Neuronal stem cell (in vitro differentiated cells): ENCODE measurements at places on chromosomes 7 and 10.

GRCh38 chr7:117862378-117862777, 10.9 kb downstream of the CTTNBP2 start:
- no peak overlapping the region for H3K27ac ChIP-seq
- DNase-seq, result no peak
- H3K27me3 ChIP-seq, result no peaks in the 10 kb centered on the region

GRCh38 chr7:45000093-45001032, at the start of gene CCM2:
CCM2 (plus strand) TSS chr7:45000201; CDS start chr7:45000334, 133 bp downstream.
- no peak for DNase-seq
- peaks cover 4% of the 10 kb centered on the region for H3K36me3 ChIP-seq
- H3K27ac ChIP-seq, result peak within 1 kb of the TSS; percentile 98
- H3K4me1 ChIP-seq, result peaks cover 7% of the 10 kb centered on the region

DNA sequence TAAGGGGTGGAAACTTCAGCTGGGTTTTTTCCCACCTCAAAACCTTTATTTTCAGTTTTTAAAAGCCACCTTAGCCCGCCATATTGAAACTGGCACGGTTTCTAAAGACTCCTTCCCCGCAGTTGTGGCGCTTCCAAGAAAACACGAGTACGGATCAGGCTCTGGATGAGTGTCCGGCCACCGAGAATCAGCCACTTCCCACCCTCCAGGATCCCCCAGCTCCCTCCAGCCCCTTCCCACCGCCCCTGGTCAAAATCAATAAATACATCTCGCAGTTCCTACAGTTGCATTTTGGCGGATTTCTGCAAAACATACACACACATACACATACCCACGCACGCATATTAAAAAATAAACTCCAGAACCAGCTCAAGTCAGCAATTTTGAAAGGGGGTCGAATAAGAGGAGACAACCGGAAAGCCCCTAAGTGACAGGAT, 1.1 kb downstream of the SFMBT2 start:
- no peaks in the 10 kb centered on the region for H3K36me3 ChIP-seq
- H3K4me1 ChIP-seq, result peaks cover 25% of the 10 kb centered on the region
- DNase-seq, result no peak
- H3K27me3 ChIP-seq, result peaks cover 64% of the 10 kb centered on the region

DNA sequence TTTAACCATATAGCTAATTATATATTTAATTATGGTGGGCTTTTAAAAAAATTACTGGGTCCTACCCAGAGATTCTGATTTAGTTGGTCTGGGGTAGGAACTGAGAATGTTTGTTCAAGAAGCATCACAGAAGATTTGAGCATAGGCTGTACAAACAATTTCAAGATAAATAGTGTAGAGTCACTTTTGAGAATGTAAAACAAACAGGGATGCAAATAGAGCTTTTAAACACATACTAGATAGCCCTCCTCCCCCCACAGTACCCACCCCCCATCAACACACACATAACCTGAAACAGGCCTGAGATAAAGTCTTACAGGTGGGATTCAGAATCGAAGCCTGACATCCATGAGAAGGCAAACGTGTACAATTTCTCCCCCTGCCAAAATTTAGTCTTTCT, 15.6 kb upstream of the REEP3 start:
- no peaks in the 10 kb centered on the region for H3K27me3 ChIP-seq
- H3K36me3 ChIP-seq, result no peaks in the 10 kb centered on the region
- no peak overlapping the region for H3K4me3 ChIP-seq
- H3K27ac ChIP-seq, result no peak overlapping the region
- no peaks in the 10 kb centered on the region for H3K4me1 ChIP-seq
- DNase-seq, result no peak

- peaks cover 5% of the 10 kb centered on the region for H3K4me1 ChIP-seq
- peaks cover 20% of the 10 kb centered on the region for H3K36me3 ChIP-seq
- H3K27me3 ChIP-seq, result no peaks in the 10 kb centered on the region
- no peak for DNase-seq
- H3K4me3 ChIP-seq, result no peak overlapping the region
- no peak overlapping the region for H3K27ac ChIP-seq
Measured at GRCh38 chr10:11587722-11588259, 23.7 kb downstream of the USP6NL start.

- H3K4me3 ChIP-seq, result no peak overlapping the region
- no peaks in the 10 kb centered on the region for H3K27me3 ChIP-seq
- no peak for DNase-seq
- no peak overlapping the region for H3K27ac ChIP-seq
- peaks cover 3% of the 10 kb centered on the region for H3K4me1 ChIP-seq
Measured at GRCh38 chr7:27605689-27606269, 56.9 kb downstream of the HIBADH start.

- no peak overlapping the region for H3K4me3 ChIP-seq
- no peaks in the 10 kb centered on the region for H3K4me1 ChIP-seq
- peaks cover 11% of the 10 kb centered on the region for H3K36me3 ChIP-seq
- H3K27ac ChIP-seq, result no peak overlapping the region
Measured at GRCh38 chr10:121484401-121484800, 113.8 kb downstream of the FGFR2 start.

- peaks cover 10% of the 10 kb centered on the region for H3K4me1 ChIP-seq
- no peaks in the 10 kb centered on the region for H3K36me3 ChIP-seq
- H3K27ac ChIP-seq, result no peak overlapping the region
- DNase-seq, result no peak
- H3K27me3 ChIP-seq, result no peaks in the 10 kb centered on the region
Measured at GRCh38 chr7:99139036-99139435, 4.9 kb downstream of the SMURF1 start.

DNA sequence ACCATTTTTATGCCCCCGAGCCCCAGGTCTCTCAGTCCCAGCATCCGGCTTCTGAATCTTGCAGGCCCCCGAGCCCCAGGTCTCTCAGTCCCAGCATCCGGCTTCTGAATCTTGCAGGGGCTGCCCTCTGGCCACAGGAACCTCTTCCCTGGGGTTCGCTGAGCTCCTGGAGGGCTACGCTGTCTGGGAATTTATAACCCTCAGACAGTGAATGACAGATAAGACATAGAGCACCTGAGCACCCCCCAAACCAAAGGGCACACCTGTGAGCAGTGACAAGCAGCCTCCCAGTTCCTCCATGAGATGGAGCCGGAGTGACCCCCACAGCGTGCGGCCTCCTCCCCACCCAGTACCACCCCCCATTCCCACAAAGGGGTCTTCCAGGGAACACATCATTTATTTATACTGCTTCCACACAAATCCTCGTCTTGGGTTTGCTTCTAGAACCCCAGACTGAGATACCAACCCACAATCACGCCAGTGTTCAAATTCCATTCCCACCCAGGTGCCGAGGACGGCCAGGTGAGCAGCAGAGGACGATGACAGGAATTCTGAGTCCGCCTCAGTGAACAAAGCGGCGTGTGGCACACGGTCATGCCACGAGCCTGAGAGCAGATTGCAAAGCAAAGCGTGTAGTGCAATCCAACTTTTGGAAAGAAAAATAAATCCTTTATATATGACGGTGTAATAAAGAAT, 57.7 kb upstream of the FAM20C start:
- no peaks in the 10 kb centered on the region for H3K36me3 ChIP-seq
- H3K27ac ChIP-seq, result no peak overlapping the region
- DNase-seq, result no peak
- H3K27me3 ChIP-seq, result peaks cover 5% of the 10 kb centered on the region
- no peak overlapping the region for H3K4me3 ChIP-seq
- peaks cover 12% of the 10 kb centered on the region for H3K4me1 ChIP-seq

GRCh38 chr7:128307061-128307460, 36.6 kb downstream of the RBM28 start:
- no peak for DNase-seq
- no peaks in the 10 kb centered on the region for H3K27me3 ChIP-seq
- peaks cover 6% of the 10 kb centered on the region for H3K4me1 ChIP-seq
- H3K4me3 ChIP-seq, result no peak overlapping the region
- peaks cover 92% of the 10 kb centered on the region for H3K36me3 ChIP-seq

DNA sequence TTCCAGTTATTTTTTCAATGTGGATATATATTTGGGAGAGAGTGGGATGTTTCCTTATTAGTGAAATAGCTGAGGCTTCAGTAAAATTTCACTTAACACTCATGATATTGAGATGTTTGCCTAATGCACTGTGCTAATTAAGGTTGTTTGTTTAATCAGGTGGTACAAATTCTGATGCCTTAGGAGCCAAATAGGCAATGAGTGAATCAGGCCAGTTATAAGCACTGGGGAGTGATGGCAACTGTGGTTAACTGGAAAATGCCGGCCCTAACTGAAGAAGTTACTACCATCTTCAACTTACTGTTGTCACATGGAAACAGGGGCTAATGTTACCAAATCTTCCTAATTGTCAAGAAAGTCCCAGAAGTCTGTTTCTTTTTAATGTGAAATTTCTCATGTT, 32.0 kb downstream of the VCL start:
- DNase-seq, result no peak
- H3K27me3 ChIP-seq, result no peaks in the 10 kb centered on the region
- peaks cover 37% of the 10 kb centered on the region for H3K36me3 ChIP-seq
- H3K27ac ChIP-seq, result no peak overlapping the region
- peaks cover 14% of the 10 kb centered on the region for H3K4me1 ChIP-seq

GRCh38 chr7:73358590-73359275, 30.8 kb downstream of the FKBP6 start:
- H3K27me3 ChIP-seq, result no peaks in the 10 kb centered on the region
- no peak for DNase-seq
- H3K36me3 ChIP-seq, result no peaks in the 10 kb centered on the region
- H3K4me3 ChIP-seq, result no peak overlapping the region
- peaks cover 7% of the 10 kb centered on the region for H3K4me1 ChIP-seq

- H3K4me1 ChIP-seq, result peaks cover 10% of the 10 kb centered on the region
- DNase-seq, result no peak
- no peaks in the 10 kb centered on the region for H3K27me3 ChIP-seq
- no peak overlapping the region for H3K27ac ChIP-seq
- no peaks in the 10 kb centered on the region for H3K36me3 ChIP-seq
Measured at GRCh38 chr10:21285742-21286331, 239.6 kb downstream of the SKIDA1 start.

GRCh38 chr10:7410301-7410861, 453 bp downstream of the SFMBT2 start:
- peak overlapping the region; percentile 56 for H3K4me3 ChIP-seq
- H3K27ac ChIP-seq, result no peak overlapping the region
- H3K4me1 ChIP-seq, result peaks cover 9% of the 10 kb centered on the region

- H3K36me3 ChIP-seq, result no peaks in the 10 kb centered on the region
- H3K4me1 ChIP-seq, result no peaks in the 10 kb centered on the region
Measured at GRCh38 chr10:105062951-105063350, 421.9 kb downstream of the SORCS3 start.

DNA sequence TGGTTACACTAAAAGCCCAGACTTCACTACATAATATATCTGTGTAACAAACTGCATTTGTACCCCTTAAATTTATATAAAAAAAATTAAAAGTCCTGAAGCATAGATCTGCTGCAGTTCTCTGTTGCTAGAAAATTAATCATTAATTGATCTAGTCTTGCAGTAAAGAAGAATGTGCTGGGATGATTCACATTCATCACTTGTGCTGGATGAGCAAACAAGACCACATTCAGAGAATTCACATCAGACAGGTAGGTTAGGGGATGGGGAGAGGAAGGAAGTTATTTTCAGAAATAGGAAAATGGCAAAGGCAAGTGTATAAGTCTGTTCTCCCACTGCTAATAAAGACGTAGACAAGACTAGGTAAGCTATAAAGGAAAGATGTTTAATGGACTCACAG, 1019.0 kb downstream of the KCNMA1 start:
- no peak overlapping the region for H3K27ac ChIP-seq
- no peaks in the 10 kb centered on the region for H3K27me3 ChIP-seq
- H3K36me3 ChIP-seq, result no peaks in the 10 kb centered on the region
- no peak for DNase-seq
- H3K4me3 ChIP-seq, result no peak overlapping the region
- no peaks in the 10 kb centered on the region for H3K4me1 ChIP-seq

DNA sequence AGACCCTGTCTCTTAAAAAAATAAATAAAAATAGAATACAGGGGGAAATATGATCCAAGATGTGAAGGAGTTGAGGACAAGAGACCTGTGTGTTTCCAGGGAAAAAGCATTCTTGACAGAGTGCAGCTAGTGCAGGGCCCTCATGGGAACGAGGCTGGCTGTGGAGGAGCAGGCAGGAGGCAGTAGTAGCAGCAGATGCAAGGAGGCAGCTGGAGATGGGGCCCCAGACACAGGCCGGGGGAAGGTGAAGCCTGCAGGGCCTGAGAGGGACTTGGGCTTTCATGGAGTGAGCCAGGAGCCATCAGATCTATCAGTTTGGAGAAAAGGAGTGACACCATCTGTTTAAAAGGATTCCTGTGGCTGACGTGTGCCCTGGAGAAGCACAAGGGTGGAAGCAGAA, 71.4 kb upstream of the ZNF438 start:
- H3K4me1 ChIP-seq, result no peaks in the 10 kb centered on the region
- DNase-seq, result no peak
- no peaks in the 10 kb centered on the region for H3K27me3 ChIP-seq
- no peaks in the 10 kb centered on the region for H3K36me3 ChIP-seq
- no peak overlapping the region for H3K27ac ChIP-seq

DNA sequence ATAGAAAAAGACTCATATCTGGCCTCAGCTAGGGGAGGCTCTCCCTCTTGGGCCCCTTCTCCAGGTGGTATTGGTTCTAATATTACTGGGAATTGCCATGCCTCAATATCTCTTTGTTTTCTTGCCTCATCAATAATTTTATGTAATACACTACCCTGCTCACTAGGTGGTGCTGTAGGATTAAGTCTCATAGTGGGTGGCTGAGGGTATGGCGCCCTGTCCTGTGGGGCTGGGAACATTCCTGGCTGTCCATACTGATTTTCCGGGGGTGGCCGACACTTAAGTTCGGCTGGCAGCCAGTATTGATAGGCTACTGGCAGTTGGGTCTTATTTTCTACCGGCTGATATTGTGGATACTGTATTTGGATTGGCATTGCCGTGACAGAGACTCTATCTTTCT, 9.0 kb upstream of the TAS2R3 start:
- DNase-seq, result peak; percentile 9
- H3K4me3 ChIP-seq, result no peak overlapping the region
- no peaks in the 10 kb centered on the region for H3K4me1 ChIP-seq
- H3K36me3 ChIP-seq, result peaks cover 98% of the 10 kb centered on the region
- no peaks in the 10 kb centered on the region for H3K27me3 ChIP-seq

DNA sequence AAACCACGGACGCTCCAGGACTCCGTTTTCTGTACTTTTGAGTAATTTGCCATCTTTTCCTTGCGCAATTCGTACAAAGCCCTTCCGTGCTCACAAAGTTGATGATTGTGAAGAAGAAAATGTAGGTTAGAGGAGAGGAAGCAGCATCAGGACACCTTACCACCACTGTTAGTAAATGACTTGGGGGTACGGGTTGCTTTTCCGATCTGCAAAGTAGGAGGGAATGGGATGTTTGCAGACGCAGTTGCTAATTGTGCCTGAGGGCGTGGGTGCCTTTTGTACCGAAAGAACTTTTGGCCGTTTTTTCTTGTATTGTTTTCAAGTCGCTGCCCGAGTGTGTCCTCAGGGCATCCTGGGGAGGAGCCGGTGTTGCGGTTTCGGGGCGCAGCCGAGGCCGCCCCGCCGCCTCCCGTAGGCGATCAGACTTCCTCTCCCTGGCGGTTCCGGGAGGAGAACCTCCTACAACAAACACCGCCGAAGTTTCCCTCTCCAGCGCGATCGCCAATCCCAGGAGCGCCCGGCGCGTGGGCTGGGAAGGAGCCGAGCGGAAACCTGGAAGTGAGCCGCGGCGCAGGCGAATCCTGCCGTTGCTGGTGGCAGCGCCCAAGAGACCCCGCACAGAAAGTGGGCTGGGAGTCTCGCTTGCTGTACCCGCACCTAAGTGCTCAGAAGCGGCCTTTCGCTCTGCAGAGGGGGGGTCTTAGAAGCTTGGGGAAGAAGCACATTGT, 1.0 kb downstream of the PRR15 start:
- no peak for DNase-seq
- peak overlapping the region; percentile 77 for H3K4me3 ChIP-seq
- H3K4me1 ChIP-seq, result peaks cover 19% of the 10 kb centered on the region
